ENCODE measurements at places on chromosomes 12 and 14.

DNA sequence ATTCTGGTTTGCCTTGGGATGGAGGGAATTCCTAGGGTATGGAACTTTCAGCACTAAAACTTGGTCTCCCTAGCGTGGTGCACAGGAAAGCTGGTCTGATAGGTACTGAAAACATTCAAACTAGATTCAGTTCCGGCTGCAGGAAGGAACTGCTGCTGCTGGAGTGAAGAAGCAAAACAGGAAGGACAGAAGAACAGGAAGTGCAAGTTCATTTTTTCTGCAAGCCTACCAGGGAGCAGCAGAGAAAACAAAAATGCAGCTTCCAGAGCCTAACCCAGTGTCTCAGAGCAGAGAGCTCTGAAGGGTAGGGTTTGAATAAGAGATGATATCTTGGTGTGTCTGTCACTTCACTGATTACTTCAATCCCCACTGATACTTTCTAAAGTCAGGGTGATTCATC lies 165.2 kb downstream of the VRK1 start:
- DNase-seq = no peak

- no peak for DNase-seq
These were observed 48.6 kb downstream of the EIF2S3B start for GRCh38 chr12:10554228-10554755.

DNA sequence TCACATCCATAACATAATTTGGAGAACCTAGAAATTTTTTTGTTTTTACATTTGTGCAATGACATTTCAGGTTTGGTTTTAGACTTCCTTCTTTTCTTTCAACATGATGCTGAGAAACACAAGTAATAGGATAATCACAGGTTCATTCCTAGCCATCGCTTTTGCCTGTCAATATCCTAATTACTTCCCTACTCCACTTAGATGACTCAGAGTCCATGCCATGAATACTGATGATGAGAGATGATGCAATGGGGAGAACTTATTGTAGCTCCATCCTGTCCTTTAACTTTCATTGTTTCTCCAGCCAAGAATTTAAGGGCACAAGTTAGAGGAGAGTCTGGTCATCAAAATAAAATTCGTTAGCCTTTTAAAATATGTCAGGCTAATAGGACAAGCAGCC lies 101.3 kb downstream of the PTPRO start:
- DNase-seq = no peak

GRCh38 chr14:104795781-104796686 lies 486 bp upstream of the AKT1 start:
- no peak for DNase-seq

DNA sequence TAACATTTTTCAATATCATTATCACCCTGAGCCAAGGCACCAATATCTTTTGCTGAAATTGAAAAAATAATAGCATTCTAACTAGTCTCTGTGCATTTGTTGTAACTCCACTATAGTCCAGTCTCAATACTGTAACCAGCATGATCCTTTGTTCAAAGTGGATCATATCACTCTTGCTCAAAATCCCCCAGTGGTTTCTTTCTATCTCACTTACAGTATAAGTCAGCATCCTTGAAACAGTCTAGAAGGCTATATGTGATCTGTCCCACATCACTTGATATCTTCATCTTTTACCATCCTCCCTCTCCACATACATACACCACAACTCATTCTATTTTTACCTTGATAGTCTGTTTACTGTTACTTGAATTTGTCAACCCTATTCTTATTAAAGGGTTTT lies 435.7 kb downstream of the CCER1 start:
- no peak for DNase-seq

DNA sequence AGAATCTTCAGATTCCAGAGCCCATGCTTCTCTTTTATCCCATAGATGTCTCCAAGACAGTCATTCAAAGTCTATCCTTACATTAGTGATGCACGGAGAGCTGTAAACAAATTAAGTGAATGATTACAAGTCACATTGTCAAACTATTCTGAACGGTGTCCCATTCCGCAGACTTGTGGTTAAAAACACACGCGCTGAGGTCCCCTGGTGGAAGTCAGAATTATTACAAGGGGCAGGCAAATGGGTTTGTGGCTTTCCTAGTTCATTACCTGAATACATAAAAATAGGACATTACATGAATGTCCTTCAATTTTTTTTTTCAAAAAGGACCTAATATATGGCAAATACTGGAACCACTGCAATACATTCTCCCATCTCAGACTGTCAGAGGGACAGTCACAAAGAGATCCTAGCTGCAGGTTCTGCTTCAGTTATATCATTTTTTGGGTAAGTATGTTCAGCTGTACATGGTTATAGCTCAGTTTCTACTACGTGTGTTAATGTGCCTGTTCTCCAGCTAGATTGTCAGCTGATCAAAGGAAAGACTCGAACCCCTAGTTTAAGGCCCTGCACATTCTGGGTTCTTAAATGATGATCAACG lies 53.1 kb upstream of the STON2 start:
- DNase-seq = no peak

DNA sequence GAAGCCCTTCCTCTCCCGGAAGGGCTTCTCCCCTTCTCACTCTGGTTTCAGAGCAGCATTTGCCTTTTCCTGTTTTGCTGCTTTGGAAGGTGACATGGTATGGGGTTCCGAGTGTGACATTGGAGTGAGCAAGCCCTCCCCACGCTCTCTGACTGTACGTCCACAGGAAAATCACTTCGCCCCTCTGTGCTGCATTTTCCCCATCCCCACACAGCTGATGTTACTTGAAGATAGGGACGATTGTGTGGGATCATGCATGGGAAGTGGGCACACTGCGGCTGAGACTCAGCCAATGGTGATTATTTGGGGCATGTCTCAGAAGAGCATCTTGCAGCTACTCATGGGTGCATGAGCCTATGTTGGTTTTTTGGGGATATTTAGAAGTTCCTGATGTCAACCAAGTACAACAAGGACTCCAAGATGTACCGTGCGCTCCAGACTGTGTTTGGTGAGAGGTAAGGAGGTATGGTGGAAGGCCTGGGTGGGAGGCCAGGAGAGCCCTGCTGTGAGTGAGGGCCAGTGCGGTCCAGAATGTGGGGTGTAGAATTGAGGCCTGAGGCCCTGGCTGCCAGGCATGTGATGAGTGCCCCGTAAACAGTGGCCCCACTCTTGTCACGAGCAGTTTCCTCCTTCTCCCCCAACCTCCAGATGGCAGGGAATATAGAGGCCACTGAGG lies 15.1 kb downstream of the CYP46A1 start:
- no peak for DNase-seq

DNA sequence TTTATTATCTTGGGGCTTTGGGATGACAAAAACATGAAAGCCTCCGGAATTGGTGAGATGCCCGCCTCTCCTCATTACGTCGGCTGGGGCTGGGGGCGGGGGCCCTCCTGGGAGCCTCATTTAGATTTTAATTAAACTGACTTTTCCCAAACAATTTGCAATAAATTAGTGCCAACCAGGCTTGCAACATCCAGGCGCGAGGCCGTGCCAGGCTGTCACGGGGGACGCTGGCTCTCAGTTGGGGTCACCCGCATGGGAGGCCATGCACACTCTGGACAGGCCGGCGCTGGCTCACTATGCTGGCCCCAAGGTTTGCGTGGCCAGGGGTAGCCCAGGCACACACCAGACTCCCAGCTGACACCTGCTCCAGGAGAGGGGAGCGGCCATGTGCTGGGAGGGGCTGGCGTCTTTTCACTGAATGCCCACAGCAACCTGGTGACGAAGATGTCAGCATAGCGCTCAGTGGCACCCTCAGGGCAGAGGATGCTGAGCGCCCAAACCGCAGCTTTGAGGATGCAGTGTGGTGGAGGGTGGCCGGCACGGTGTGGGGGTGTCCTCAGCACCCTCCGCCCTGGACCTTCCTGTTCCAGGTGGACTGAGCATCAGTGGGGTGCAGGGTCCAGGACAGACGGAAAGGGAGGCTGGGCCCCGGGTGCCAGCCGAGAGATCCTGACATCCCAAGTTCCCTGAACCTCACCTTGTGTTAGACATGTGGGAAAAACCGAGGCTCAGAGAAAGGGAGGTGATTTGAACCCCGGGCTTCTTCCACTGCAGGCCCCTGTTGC lies 190.8 kb upstream of the C14orf180 start:
- no peak for DNase-seq

- DNase-seq = no peak
These were observed 7.5 kb downstream of the ITGA5 start for GRCh38 chr12:54411391-54412241.

GRCh38 chr14:105146976-105147635 lies 21.5 kb downstream of the JAG2 start:
- no peak for DNase-seq

DNA sequence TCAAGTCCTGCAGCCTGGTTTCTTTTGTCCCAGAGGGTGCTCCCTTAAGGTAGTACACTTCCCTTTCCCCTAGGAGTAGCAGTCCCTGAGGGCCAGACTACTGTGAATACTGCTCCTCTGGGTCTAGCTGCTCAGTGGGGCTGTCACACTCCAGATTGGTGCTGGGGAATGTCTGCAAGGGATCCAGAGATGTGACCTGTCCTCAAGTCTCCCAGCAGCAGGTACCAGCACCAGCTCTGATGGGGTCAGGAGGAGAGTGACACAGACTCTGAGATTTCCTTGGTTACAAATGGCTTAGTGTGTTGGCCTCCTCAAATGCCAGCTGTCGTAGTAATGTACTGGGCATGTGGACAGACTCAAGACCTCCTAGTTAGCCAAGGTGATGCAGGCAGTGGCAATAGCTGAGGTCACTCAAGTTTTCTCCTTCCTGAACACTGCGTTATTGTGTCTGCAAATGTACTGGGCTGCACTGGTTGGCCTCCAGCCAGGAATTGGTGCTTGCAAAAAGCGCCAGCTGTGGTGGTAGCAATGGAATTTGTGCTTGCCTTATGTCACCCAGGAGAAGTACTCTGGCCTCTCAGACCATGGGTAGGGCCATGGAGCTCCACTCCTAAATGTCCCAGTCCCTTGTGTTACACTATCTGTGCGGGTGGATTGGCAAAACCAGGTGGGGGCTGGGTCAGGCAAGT lies 36.4 kb upstream of the AEBP2 start:
- no peak for DNase-seq
